CD8-positive, alpha-beta T cell (primary cell): ENCODE measurements at places on chromosomes 2 and 18.

- DNase-seq = no peak
These were observed 7.3 kb downstream of the FOSL2 start for GRCh38 chr2:28399956-28400355.

DNA sequence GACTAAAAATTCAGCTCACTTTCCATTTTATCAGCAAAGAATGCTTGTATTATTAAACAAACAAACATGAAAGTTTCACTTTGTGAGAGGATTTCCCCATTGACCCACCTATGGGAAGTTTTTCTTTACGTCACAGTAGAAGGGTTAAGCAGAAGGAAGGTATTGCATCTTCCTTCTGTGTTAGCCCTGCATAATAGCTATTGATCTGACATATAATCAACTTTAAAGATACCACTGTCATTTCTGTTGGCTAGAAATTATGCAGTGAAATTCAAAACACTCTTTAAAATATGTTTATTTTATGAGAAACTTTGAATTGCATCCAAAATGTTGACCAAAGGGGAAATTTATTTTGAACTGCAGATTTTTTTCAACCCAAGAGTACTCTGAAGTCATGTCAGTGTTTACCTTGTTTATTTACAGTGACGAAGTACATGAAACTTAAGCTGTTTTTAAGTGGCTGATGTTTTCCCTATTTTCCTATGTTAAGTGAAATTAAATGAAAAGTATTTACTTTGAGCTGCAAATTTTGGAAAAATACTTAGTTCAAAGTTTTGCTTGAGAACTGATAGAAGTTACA is 566.4 kb downstream of the ZEB2 start:
- DNase-seq = no peak

DNA sequence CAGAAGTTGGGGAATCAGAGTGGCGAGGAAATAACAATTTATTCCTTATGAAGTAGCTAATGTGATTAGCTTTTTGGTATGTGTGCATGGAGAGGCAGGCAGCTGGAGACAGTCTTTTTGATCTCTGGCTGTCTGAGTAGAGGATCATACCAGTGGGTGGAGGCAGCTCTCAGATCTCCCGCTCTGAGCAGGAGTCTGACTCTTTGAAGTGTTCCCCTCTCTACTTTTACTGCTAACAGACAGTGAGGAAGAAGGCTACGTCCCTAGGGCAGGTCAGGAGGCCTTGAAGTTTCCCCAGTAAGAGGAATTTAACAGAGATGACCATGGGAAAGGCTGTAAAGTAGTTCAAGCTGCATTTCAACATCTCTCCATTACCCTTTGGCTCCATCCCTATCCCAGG is 111.9 kb upstream of the REG3A start:
- DNase-seq = no peak

GRCh38 chr2:79082987-79083386 is 4.8 kb downstream of the REG1B start:
- no peak for DNase-seq

- peak; percentile 51 for DNase-seq
These were observed 5.0 kb downstream of the RNF144A start for GRCh38 chr2:6922201-6922656.

DNA sequence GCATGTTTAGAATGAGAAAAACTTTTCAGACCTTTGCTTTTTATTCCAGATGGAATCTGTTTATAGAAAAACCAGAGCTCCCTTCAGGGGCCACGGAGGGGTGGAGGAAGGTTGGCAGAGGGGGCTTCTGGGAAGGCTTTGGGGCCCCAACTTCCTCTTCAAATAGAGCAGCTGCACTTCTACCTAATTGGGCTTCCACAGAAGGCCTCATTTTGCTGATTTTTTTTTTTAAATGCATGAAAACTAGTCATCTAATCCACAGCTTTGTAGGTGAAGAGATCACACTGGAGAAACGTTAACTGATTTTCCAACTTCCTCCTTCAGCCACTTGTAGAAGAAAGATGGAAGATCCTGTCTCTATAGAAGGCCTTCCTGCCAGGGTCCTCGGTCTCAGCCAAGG is 181.8 kb downstream of the BCL11A start:
- no peak for DNase-seq

- no peak for DNase-seq
These were observed 293.0 kb downstream of the KCNS3 start for GRCh38 chr2:18171191-18172139.

DNA sequence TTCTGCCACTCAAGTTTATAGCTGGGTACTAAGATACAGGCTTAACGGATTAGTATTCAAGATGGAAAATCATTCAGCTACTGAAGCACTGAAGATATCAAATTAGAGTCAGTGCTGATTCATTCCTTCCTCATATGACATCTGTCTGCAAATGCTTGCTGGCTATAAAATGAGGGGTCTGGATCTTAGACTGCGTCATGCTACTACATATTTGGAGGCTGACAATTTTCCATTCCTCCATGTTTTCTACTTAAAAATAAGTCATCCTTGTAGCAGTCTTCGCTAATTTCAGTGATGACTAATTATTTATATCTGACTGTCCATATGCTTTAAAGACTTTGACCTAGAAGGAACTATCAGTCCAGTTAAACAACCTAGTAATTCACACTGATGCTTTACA is 233.4 kb downstream of the RIT2 start:
- no peak for DNase-seq

- no peak for DNase-seq
These were observed 352.7 kb upstream of the SLC39A10 start for GRCh38 chr2:195304310-195304709.

DNA sequence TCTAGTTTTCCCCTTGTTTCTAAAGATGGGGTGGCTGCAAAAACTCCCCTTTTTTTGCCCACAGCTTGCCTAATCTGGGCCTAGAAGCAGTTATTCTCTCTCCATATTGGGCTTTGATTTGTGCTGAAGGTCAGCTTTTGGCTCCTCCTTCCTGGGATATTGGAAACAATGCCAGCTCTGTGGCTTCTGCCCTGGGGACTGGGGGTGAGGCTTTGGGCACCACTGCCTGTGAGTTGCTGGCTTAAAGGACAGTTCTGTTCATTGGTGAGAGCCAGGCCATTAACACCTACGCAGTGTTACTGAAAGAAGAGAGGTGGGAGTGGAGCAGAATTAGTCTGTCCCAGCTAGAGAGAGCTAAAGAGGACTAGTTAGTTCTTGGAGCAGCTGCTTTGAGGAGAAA is 4.3 kb downstream of the UBXN2A start:
- DNase-seq = no peak

DNA sequence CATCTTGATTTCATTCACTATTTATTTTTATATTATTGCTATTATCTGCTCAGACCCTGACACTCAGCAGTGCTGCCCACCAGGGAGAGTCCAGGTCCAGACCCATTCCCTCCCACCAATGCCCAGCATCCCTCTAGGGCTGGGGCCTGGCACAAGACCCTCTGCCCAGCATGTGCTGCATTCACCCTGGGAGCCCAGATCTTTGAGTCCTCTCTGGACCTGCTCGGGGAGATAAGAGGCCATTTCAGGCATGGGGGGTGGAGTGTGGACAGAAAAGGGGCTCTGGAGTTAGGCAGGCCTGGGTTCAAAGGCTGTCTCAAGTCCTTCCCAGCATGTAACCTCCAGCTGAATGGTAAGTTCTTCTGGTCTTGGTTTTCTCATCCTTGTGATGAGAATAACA is 209.6 kb downstream of the CYP26B1 start:
- no peak for DNase-seq

DNA sequence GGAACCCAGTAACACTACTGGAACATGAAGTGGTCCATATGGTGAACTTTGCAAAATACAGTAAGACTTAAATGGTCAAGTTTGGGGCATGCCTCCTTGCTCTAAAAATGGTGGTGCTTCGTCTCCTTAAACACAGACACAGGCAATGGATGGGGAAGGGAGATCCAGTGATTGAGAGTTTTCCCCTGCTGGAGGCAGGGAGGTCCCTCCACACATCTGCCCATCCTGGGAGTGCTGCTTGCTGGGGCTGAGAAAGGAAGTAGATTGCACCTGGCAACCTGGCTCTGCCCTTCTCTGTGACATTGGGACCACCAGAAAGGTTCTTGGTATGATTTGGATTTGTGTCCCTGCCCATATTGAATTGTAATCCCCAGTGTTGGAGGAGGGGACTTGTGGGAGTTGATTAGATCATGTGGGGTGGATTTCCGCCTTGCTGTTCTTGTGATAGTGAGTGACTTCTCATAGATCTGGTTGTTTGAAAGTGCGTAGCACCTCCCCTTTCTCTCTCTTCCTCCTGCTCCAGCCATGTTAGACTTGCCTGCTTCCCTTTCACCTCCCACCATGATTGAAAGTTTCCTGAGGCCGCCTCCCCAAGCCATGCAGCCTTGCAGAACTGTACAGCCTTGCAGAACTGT is 35.4 kb upstream of the SKOR2 start:
- DNase-seq = no peak

DNA sequence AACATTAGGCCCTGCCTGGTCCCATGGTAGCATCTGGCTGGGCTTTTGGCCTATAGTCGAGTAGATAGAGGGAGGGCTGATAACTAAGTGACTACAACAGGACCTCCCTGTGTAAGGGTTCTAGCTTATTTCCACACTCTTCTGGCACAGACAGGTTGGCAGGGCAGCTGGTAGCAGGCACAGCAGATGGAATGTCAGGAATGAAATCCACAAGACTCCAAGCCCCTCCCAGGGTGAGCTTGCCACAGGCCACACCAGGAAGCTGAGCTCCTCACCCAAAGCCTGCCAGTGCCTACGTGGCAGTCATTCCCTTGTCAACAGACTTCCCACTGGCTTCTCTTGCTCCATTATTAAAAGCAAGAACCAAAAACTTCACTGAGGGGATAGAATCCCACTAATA is 20.7 kb upstream of the C1QL2 start:
- DNase-seq = no peak
